ENCODE measurements at places on chromosomes 6 and 20. TPM values are rescaled to one million over a fixed set of nuclear protein-coding genes. Genes with fewer than 3 reads are reported as not detected.

DNA sequence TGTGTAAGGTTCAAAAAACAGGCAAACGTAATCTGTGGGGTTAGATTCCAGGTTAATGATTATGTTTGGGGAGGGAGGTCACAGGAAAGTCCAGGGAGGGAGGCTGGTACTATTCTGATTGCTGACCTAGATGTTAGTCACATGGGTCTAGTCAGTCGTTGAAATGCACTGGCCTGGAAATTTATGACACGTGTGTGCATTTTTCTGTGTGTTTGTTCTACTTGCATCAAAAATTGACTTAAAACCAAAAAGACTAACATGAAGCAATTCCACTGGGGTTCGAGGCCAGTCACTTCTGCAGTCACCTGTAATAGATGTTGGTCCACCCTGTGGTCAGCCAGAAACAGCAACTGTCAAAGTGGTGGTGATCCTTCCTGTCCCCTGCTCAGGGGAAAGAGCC lies 104.2 kb upstream of the MLN start:
- DNase-seq = no peak

DNA sequence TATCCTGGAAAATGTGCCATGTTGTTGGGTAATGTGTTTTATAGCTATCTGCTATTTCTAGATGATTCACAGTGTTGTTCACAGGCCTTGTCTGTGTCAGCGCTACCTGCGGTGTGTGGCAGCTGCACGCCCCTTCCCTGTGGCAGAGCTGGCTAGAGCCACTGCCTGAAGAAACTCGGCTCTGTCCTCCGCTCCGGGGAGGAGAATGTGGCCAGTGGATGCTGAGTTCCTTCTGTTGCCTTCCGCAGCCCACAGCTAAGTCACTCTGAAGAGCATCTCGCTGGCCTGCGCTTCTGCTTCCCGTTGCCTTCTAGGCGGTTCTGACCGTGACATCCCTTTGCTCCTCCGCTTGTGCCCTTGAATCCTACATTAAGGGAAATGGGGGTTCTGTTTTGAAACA lies 135.1 kb downstream of the PLG start:
- DNase-seq = no peak

GRCh38 chr6:24472181-24472580 lies 17.2 kb downstream of the GPLD1 start:
- no peak for DNase-seq

DNA sequence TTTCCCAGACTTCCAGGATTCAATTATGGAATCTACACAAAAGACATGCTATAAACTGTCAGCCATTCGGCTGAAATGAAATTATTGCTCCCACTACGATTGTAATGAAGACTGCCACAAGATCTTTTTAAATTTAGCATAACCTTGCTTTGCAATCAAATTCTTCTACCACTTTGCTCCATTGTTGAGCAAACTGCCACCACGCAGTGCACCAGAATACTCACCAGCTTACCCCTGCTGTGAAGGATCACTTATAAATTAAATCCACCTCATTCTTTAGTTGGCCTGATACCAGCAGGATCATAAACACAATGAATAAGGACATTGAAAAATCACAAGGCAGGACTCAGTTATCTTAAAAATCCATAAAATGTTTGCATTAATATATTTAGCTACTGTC lies 151.8 kb upstream of the PRND start:
- no peak for DNase-seq

- no peak for DNase-seq
Observed at GRCh38 chr6:97674802-97675201, 391.8 kb upstream of the MMS22L start.

GRCh38 chr20:36754656-36755222 lies 8.8 kb upstream of the NDRG3 start:
- DNase-seq = peak; percentile 68

DNA sequence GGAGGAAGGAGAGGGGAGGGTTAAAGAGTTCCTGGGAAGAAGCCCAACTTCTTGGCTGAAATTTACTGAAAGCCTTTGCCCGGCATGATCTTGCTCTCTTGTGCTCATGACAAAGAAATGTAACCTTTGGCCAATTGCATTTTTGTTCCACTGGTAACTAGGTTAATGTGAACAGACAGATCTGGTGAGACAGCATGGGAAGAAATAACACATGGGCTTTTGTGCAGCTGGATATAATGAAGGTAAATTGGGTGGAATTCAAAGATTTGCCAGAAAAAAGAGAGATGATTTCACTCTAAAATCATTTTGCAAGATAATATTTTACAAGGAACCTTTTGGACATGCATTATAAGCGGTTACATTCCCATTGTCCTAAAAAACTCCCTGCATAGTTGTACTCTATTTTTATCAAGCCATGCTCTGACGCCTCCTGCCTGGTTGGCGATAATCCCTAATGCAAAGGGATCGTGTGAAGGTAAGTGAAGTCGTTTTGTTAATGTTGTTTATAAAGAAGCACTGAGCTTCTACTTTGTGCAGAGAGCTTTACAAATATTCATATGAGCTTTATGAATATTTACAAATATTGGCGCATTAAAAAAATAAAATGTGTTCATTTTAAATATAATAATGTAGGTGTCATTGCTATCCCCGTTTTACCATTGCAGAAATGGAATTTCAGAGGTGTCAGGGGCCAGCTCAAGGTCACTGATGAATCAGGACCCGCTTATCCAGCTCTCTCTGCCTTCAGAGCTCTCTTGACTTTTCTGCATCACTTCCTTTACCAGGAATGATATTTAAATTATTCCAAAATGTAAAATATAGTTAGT lies 161.3 kb upstream of the AGPAT4 start:
- DNase-seq = no peak

DNA sequence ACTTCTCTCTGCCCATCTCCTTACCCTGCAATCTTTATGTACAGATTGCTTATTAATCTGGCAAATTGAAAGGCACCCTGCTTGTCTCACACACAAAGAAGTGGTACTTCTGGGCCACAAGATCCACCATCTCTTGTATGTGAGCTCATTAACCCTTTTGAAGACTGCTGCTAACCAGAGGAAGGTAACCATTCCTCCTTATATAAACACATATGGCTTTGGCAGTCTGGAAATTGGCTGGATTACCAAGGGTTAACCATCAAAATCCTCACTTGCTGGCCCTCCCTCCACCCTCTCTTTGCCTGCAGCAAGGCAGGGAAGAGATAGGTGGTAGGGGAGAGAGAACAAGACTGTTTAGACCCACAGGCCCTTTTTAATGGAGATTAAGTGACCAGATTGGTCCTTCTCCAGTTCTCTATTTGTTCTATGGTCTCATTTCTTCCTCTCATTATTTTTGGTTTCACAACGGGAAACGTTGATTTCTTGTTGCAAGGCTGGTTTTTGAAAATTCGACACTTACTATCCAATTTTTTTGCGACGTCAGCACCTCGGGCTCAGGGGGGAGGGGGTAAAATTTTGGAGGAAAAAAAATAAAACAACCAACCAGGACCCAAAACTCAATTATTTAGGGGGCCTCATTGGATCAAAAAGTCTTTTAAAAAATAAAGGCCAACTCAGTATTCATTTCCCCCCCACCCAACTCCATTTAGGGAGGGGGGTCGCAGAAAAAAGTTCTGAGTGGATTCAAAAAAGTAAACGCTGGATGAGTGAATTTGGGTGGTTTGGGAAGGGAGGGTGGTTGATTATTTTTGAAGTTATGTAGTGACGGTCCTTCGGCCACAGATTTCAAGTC lies 859 bp downstream of the PPP1R10 start:
- DNase-seq = no peak

GRCh38 chr6:12233693-12234571 lies 56.2 kb upstream of the EDN1 start:
- peak; percentile 47 for DNase-seq

DNA sequence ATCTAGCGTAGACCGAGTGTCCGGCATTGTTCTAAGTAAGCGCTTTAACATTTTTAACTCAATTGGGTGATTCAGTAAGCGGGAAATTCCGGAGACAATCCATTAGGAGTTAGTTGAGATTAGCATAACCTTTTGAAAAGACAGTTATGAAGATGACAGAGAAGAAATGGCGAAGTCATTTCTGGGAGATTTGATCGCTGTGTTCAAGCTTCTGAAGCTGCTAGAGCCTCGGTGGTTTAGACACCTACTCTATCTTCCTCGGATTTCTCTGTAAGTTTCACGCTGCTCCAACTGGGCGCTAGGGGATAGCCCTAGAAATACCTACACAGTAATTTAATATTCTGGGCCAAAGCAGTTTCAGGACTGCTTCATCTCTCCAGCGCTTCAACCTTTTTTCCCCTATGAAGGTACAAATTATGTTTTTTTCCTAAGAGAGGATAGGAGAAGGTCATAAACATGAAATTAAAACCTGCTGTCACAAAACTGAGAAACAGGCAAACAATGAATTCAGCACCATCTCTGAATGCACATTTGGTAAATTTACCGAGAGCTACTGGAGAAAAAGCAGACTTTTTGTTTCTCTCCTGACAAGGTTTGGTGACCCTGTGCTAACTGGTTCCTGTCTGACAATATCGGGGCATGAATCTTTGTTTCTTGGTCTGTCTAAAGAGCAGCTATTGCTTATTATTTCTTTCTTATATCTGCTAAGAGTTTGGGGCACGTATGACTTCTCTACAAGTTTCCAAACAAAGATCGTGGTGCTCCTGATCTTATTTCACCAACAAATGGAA lies 22.4 kb downstream of the ZNF311 start:
- DNase-seq = no peak

- peak; percentile 19 for DNase-seq
Observed at GRCh38 chr6:89562093-89562973, 76.2 kb downstream of the LYRM2 start.

DNA sequence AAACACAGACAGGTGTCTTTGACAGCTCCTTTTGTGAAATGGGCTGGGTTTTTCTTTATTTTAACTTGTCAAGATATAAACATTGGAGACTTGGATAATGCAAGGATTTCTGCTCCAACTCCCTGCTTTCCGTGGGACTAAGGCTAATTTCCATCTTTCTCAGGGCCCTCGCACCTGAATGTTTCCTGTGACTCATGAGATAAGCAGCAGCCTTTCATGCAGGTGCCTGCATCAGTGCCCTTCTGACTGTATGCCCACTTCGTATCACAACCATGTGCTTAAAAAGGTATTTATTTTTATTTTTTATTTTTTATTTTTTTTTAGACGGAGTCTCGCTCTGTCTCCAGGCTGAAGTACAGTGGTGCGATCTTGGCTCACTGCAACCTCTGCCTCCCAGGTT lies 736.1 kb downstream of the DOK5 start:
- DNase-seq = no peak

The PLA2G7 gene
- total RNA-seq = 1.6 TPM

The OR2H2 gene
- total RNA-seq = not detected

The TULP1 gene
- total RNA-seq = not detected

The TDRD6 gene
- 0.41 TPM for total RNA-seq

The KCNK15 gene
- not detected for total RNA-seq

The TNXB gene
- total RNA-seq = 4.5 TPM
